ENCODE measurements at places on chromosomes 11 and 22.

GRCh38 chr11:83054001-83054400 is 17.7 kb downstream of the RAB30 start:
- DNase-seq, result no peak

DNA sequence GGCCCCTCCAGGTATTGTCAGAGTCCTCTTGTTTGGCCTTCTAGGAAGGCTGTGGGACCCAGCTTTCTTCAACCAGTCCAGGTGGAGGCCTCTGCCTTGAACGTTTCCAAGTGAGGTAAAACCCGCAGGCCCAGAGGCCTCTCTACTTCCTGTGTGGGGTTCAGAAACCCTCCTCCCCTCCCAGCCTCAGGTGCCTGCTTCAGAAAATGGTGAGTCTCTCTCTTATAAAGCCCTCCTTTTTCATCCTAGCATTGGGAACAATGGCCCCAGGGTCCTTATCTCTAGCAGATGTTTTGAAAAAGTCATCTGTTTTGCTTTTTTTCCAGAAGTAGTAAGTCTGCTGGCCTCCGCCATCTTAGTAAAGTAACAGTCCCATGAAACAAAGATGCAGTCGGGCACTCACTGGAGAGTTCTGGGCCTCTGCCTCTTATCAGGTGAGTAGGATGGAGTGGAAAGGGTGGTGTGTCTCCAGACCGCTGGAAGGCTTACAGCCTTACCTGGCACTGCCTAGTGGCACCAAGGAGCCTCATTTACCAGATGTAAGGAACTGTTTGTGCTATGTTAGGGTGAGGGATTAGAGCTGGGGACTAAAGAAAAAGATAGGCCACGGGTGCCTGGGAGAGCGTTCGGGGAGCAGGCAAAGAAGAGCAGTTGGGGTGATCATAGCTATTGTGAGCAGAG is at the start of gene CD3E:
CD3E (plus strand) TSS at position 163 of the 681 bp plus-strand sequence; CDS start at position 386, 223 bp downstream.
- no peak for DNase-seq

DNA sequence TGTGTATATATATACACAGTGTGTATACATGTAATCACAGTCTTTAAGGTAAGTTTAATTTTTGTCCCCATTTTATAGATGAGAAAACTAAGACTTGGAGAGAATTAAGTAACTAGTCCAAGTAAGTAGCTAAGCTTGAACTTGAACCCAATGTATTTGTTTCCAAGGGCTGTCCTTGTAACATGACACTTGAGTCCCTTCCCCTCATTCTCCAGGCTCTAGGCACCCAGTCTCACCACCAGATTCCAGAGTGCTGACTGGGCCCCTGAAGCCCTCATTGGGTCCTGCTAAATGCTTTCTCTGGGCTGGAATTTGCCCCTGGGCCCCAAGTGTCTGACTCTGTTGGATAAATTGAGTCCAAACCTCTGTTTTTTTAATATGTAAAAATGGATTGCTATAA is 45.5 kb downstream of the ADM start:
- DNase-seq, result peak; percentile 84

GRCh38 chr11:72935700-72936099 is 121.5 kb downstream of the ATG16L2 start:
- no peak for DNase-seq

GRCh38 chr11:62062223-62062861 is 61.5 kb upstream of the INCENP start:
- no peak for DNase-seq

- no peak for DNase-seq
Measured at GRCh38 chr11:128434411-128434810, 152.9 kb downstream of the ETS1 start.

DNA sequence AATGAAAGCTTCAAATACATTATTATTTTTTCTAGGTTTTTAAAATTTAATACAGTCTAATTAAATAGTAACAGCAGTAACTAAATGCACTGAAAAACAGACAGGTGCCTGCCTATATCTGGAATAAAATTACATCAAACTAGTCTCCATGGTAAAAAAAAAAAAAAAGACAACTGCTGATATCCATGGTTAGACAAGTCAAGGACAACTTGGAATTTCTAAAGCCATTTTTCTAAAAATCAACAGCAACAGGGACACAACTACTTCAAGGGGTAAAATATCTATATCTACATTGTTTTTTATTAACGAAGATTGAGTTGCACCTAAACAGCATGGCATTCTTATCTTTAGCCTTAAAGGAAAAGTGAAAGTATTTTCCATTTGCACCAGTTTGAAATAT is 74.7 kb upstream of the VPREB1 start:
- DNase-seq, result no peak

GRCh38 chr22:38296372-38296771 is 20.9 kb downstream of the CSNK1E start:
- DNase-seq, result no peak

DNA sequence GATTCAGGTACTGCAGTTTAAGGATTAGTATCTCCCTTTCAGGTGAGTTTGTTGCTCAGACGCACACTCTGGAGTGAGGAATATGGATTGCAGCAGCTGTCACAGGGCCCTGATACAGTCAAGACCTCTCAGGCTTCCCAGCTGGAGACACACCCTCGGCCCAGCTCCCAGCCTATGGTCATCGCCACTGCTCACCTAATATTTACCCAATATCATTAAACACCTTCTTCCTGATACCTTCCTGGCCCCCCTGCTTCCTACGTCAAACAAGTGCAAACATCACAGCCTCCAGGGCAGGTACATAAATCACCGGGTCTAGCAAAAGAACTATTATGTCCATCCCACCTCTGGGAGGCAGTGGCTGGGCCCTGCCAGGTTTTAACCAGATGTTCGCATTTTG is 213.3 kb downstream of the MN1 start:
- DNase-seq, result no peak

DNA sequence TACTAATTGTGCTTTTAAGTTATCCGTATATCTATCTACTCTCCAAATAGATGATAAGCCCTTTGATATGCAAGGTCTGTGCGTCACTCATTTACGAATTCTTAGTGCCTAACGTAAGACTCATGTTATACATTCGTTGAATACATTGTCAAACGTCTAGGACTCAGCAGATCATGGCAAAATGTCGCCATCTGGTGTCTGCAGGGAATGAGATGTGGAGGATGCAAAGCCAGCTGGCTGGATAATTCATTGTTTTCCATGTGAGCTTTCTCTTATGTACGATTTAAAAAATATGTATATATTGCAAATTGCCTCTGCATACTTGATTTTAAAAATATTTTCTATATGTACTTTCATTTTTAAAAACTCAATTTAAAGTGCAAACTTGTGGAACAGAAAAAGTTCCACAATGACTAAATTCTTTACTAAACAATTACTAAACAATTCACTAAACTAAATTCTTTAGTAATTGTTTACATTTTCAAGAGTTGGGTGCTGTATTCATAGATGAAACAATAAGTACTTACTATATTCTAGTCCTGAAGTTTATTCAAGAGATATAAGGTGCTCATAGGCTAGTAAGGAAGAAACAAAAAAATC is 33.8 kb downstream of the ZNF202 start:
- no peak for DNase-seq

DNA sequence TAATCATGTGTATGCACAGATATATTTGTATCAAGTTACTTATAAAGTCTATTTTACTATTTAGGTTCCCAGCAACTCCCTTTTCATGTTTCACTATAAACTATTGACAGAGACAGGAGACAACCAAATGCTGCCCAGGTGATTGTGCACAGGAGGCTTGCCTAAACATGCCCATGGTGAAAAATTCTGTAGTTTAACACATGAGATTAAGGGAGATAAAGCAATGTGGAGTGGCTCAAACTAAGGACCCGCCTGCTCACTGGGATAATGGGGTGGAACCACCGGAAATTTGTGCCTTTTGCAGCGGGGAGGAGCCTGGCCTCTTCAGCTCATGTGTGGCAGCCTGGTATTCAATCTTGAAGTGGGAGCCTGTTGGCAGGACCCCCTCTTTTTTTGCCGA is 459.5 kb upstream of the CNTN5 start:
- no peak for DNase-seq

GRCh38 chr22:37258753-37259401 is 14.8 kb upstream of the RAC2 start:
- DNase-seq, result no peak

DNA sequence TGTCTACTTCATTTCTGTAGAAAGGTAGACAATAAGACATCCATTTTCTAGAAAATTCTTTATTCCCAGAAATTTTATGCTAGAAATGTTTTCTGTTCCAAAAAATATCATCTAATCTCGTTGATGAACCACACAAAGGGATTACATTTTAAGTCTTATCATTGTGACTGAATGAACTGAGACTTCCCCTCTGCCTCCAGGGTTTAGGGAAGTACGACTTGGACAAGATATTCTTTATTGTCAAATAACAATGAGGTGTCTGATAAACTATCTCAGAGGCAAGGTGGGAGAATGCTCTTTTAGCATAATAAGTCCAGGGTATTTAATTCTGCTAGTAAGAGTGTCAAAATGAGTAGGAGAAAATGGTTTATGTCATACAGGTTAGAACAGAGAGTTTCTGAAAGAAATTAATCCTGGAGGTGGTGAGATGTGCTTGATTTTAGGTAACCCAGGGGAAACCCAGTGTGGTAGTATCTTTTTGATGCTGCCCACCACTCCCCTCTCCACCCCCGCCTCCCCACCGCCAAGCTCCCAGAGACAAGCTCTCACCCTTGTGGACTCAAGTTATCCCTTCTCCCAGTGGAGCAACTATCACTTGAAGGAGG is 100.6 kb downstream of the CD44 start:
- no peak for DNase-seq

- DNase-seq, result no peak
Measured at GRCh38 chr11:65767406-65767805, 13.4 kb downstream of the AP5B1 start.

- DNase-seq, result no peak
Measured at GRCh38 chr11:85748455-85748891, 62.5 kb downstream of the SYTL2 start.

DNA sequence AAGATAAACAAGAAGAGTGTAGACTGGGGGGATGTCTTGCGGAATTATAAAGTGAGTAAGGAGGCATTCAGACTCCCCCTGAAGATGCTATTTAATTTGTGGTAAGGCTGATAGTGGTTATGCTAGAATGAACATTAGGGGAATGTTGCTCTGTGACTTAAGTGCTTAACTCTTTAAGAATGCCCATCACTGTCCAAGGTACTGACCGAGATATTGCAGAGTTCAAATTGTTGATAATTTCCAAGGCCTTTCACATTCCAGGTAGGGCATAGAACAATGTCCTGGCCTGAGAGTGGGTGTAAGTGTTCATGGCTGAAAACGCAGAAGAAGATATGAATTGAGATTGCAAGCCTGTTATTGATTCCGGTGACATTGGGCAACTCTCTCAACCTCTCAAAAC is 90.3 kb upstream of the SEZ6L start:
- DNase-seq, result no peak

GRCh38 chr11:110200241-110200640 is 96.2 kb downstream of the RDX start:
- no peak for DNase-seq

DNA sequence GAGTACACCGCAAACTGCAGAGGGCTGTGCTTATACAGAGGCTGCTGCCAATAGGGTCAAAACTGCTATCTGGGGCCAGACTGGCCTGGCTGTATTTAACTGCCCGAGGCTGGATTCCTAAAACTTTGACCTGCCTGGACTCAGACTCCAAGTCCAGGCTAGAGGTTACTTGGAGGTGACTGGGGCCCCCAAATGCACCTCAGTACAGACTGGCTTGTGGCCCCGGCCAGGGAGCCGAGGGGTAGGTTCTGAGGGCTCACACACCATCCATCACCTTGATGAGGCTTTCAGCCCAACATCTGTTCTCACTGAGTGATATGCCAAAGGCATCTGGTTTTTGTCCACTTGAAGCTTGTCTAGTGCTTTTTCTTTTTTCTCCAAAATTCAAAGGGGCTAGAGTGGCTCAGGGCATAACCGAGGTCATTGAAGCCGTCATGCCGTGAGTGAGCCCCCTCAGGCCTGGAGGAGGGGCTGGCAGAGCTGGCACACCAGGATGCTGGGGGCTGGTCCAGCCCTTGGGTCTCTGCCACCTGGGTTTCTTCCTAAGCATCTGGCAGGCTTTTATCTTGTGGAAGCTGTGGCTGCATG is 52.4 kb upstream of the TTLL12 start:
- no peak for DNase-seq

DNA sequence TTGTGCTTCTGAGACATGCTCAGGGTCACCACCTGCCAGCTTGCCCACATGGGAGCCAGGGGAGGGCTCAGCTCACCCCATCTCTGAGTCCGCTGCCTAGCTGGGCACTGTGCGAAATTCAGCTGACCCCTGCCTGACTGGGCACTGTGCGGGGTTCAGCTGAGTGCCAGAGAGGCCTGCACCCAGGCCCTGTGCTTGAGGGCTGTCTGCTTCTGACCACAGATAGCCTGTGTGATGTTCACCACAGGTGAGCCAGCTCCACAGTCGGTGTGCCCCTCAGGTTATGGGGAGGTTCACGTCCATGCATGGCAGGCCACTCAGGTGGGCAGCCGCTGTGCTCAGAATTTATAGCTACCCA is 84.5 kb upstream of the SUSD2 start:
- DNase-seq, result no peak
